RWPE1 (cell line): ENCODE measurements at places on chromosomes 2 and 18.

GRCh38 chr2:200226451-200227426 is 79.8 kb upstream of the SPATS2L start:
- no peak for DNase-seq

GRCh38 chr18:36419900-36420531 is 122.5 kb downstream of the FHOD3 start:
- peak; percentile 9 for DNase-seq

DNA sequence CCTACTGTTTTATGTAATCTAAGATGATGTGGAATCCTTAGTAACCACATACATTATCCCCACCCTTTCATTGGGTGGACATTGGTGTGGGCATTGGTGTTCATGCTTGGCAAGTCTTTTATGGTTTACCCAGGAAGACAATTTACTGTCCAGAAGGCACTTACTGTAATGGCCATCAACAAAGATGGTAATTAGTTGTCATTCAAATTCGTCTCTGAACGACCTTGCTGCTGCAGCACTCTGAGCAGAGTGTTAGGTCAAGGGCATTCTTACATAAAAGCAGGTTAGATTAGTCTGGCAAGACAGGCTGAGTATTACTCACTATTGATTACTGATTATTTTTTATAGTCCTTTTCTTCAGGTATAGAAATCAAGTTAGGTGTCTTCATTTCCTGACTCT is 447.9 kb downstream of the XIRP2 start:
- no peak for DNase-seq

DNA sequence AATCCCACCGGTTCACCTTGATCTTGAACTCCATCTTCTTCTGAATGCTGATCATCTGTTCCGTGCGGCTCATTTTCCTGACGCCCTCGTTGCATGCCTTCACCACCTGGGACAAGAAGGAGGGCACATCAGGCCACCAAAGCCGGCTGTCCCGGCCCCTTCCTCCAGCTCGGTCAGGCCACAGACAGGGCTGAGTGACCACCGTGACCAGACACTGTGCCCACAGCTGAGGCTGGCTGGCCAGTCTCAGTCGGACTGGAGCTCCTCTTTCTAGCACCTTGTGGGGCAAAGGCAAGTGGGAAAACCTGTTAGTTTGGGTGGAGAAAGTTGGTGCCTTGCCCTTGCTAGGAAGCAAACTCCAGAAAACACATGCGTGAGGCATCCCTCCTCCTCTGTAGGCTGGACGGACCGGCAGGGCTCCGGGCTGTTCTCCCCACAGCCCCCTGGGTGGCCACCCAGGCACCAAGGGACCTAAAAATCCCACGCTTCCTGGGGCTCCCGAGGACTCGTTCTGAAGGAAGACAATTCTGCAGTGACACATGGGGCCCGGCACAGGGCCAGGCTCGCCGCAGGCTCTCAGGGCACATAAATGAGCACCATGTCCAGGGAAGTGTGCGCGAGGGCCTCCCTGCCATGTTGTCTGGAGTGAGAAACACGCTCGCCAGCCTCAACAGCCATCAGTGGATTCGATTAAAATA is 15.3 kb downstream of the SNORC start:
- DNase-seq, result no peak

DNA sequence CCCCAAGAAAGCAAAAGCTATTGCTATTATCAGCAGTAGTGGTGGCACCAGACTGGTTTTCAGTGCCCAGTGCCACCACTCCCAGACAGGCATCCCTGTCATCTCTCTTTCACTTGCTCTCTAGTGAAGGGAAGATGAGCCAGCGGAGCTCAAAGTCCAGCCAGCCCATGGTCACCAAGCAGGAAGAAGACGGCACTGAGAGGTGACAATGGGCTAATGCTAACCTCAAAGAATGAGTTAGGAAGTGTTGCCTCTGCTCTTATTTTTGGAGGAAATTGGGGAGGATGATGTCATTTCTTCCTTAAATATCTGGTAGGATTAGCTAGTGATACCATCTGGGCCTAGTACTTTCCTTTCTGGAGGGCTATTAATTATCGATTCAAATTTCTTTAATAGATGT is 1.7 kb downstream of the SP140 start:
- no peak for DNase-seq
